Bronchial epithelial cell (primary cell): ENCODE measurements at places on chromosomes 7 and 10. TPM values are rescaled to one million over a fixed set of nuclear protein-coding genes. Genes with fewer than 3 reads are reported as not detected.

IFIT1B gene
- not detected in 2 replicates for total RNA-seq

DNA sequence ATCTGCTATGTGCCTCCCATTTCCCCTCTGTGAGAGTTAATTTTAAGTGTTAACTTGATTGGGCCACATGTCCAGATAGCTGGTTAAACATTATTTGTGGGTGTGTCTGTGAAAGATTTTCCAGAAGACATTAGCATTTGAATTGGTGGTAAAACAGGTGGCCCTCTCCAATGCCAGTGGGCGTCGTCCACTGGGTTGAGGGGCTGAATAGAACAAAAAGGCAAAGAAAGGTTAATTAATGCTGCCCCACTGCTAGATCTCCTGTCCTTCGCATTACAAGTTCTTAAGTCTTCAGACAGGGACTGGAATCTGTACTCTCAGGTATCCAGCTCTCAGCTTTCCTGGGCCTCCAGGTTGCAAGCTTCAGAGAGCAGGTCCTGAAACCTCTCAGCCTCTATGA, 1160.9 kb upstream of the LRRN3 start:
- DNase-seq = no peak

DNA sequence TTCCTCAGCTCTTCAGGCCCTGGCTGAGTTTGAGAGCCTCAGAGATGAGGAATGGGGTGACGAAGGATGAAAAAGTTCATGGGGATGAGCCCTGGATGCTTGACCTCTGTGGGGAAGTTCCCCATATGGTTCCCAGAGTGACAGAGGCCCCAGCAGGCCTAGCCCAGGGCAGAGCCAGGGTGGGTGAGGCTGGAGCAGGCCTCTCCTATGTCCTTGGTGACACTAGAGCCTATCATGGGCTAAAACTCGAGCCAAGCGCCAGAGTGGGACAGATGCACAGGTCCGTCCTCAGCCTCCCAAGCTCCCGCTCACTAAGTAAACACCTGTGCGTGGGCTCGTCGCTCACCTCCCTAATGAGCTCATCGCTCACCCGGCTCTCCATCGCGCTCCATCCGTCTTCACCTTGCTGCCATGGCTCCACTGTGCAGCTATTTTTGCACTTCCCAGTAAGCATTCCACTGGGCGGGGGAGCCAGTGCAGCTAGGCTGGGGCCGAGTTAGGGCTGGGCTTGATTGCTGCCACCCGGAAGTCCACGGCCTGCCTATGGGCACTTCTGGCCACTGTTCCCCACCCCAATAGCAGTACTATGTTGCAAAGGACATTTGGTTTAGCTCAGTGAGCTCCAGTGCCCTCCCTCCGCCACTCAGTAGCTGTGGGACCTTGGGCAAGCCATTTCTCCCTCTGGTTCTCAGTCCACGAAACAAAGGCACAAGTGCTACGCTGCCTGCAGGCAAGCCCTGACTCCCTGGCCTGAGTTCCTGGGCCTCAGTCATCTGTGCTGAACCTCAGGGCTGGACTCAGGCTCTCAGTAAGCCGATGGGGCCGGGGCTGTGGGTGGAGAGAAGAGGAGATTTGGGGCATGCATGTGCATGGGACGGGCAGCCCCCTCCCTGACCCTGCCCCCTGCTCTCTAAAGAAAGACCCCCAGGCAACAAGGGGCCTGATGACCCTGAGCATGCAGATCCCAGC, 117.3 kb upstream of the PCBD1 start:
- no peak for DNase-seq

ASB4 gene
- total RNA-seq = under 0.01 TPM in 1 of 2 replicates, not detected in the other

GRCh38 chr10:61503051-61503450, 49.9 kb upstream of the TMEM26 start:
- DNase-seq = peak; percentile 84

GRCh38 chr7:107989618-107990373, 13.2 kb downstream of the LAMB1 start:
- peak; percentile 36 for DNase-seq

FAM241B gene
- 2.6 and 4.6 TPM in 2 replicates for total RNA-seq

AKR1B15 gene
- under 0.01 and 0.13 TPM in 2 replicates for total RNA-seq

DNA sequence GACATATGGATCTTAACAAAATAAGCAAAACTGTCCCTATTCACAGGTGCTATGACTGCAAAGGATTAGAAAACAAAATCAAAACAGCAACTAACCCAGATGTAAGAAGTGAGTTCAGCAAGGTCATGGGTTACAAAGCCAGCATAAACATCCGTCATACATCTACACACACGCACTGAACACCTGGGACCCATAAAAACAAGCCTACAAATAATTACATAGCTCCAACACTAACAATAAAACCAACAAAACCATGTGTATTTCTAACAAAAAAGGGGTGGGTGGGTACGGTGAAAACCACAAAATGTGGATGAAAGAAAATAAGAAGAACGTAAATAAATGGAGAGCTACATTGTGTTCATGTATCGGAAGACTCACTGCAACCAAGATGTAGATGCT, 256.8 kb downstream of the ELFN1 start:
- DNase-seq = no peak

IFIT3 gene
- total RNA-seq = 0.13 and 0.26 TPM in 2 replicates

DNA sequence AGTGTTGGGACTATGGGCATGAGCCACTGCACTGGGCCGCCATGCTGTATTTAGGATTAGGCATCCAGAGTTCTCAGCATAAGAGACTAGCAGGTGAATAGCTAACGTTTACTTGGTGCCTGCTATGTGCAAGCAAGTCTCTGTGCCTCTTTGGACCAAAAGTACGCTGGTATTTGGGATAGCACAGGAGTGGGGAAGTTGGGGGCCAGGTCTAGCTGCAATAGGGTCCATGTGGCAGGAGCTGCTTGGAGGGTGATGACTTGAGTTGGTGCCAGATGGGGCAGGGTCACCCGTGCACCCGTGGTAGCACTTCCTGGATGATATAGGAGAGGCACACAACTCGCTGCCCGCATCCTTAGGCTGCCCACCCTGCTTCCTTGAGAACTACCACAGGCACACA, 22.4 kb downstream of the NACAD start:
- DNase-seq = no peak

DNA sequence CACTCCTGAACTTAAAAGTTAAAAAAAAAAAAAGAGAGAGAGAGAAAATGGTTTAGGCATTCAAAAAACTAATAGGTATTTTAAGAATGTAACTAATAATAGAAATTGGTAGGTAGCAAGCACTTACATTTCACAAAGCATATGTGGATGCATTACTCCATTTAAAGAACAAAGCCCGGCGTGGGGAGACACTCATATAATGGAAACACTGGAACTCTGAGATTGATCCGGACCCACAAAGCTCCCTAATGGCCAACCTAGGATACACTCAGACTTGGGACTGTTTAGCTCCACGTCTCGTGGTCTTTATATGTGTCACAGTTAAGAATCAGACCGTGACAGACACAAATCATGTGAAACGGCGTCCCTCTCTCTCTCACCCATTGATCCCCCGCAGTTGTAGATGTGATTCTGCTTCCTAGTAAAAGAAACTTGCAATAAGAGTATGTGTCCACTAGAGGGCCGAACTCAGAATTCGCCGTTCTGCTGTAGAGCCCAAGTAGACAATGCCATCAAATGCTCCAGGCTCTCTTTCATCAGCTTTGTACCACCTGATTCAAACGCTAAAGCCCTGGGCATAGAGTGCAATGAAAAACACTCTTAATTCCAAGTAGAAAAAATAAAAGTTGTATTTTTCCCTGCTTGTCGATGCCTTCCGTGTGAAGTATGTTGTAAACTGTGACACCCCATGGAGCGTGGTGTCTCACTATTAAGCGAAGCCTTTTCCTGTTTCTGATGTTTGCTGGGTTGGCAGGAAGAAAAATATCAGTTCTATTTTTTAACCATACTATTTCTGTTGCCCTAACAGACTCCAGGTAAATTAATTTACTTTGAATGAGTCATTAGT, 429.0 kb upstream of the MTPN start:
- peak; percentile 47 for DNase-seq

DNA sequence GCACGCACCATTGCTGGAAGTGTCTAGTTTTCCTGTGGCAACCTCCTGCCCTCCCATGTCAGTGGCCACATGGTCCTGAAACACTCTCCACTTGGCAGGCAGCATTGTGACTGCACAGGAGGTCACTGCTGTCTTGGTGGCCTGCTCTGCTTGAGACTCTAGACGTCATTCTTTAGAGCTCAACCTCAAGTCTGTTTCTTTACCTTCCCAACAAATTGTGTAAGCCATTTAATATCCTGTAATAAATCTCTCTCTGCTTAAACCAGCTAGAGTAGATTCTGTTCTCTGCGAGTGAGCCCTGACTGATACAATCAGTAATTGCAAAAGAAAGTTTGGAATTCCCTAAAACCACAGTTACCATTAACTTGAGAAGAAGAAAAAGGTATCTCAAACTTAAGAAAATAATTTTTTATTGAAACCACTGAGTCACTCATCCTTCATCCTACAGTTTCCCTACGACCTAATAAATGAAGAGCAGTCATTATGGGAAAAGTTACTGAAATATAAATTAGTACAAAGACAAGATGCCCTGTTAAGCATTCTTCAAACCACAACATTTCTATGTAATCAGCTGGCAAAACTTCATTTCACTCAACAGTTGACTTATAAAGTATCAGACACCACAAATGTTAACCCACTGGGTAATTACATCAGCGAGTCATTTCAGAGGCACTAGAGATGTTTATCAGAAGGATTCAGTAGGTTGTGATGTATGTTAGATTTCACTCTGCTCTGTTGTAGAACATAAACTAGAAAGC, 18.0 kb downstream of the SLC25A13 start:
- DNase-seq = peak; percentile 68

DNA sequence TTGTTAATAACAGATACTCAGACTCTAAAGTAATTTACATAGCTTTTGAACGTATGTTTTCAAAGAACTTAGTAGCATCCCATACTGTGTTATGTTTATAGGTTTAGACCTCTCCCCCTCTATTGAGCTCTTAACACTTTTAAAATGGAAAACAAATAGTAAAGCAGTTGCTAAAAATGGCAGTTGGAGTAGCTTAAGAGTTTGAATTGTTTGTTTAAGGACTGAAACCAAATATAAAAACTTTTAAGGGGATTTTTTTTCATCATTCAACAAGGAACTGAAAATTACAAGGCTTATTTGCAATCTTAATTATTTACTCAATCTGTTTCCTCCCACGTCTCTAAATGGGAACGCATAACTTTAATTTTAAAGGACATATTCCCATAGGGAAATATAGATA, 1.6 kb upstream of the SPAG6 start:
- no peak for DNase-seq

VOPP1 gene
- total RNA-seq = 41.6 and 97.9 TPM in 2 replicates

PCLO gene
- 0.79 and 3.8 TPM in 2 replicates for total RNA-seq

SPDYE11 gene
- not detected in 2 replicates for total RNA-seq

- DNase-seq = no peak
Observed at GRCh38 chr7:14988941-14989340, 86.4 kb upstream of the DGKB start.

GRCh38 chr7:93442478-93443224, 131.9 kb downstream of the CALCR start:
- peak; percentile 32 for DNase-seq

ZEB1 gene
- 2.6 and 3.3 TPM in 2 replicates for total RNA-seq

DNA sequence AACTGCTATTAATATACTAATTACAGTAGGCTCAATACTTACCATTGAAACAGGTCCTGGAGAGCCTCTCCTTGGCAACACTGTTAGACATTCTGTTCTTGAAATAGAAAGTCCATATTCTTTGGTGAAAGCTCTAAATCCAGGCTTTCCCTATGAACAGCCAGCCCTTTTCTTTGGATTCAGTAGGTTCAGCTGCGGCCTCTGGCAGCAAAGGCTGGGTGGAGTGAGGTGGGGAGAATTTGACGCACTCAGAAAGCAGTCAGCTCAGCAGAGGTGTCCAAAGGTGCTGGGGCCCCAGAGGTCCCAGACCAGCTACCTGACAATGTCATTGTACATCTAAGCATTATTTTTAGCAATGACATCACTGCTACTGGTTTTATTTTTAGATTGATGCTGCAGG, 146.1 kb downstream of the GRK5 start:
- no peak for DNase-seq

- DNase-seq = no peak
Observed at GRCh38 chr7:101453617-101454016, 90.9 kb downstream of the COL26A1 start.

GRCh38 chr10:123998197-123999141, 94.9 kb downstream of the CHST15 start:
- DNase-seq = no peak

DNA sequence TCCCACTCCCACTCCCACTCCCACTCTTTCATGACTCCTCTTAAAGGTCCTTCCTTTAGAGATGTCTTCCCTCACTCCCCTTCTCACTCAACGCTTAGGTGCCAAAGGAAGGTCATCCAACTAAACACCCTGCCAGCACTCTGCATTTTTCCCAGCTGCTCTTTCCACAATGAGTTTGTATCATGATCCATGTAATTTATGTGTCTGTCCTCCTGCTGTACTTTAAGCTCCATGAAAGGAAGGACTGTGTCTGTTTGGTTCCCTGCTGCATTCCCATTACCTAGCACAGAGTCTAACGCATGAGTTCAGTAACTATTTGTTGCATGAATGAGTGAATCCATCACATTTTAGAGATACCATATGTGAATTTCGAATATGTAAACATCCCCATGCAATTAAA, 252.7 kb downstream of the KIF20B start:
- DNase-seq = no peak

- DNase-seq = no peak
Observed at GRCh38 chr7:36278620-36279172, 111.0 kb upstream of the ANLN start.

GRCh38 chr7:151038951-151039849, 9.1 kb upstream of the ASIC3 start:
- DNase-seq = peak; percentile 87

DNA sequence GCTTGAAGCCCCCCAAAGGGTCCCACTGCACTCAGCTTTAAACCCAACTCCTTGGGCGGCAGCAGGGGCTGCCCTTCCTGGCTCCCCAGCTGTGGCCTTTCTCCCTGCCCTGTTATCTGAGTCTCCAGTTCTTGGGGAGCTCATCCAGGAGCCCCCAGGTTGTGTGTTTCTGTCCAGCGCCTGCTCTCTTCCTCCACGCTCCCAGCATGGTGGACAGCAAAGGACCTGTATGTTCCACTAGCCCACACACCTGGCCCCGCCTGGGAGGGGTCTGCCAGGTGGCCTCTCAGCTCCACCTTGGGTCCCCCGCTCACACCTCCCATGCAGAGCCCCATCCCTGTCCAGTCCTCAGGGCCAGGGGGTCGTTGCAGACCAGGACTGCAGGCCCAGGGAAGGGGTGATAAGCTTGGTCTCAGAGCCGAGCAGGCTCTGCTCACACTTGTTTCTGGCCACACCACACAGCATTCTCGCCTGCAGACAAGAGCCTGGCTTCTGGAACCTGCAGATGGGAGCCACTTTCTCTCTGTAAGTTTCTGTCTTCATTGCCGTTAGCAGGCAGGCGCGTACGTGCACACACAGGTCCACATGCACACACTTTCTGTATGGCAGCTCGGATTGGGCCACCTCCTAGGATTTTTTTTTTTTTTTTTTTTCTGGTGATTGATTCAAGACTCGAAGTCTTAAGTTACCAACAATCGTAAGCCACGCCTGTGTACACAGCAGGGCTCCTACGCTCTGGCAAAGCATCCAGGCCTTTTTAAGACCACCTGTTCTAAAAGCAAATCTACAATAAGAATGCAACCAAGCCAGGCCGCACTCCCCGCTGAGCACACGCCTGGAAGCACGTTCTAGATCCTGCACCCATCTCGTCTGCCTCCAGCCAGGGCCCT, 104.6 kb downstream of the CYTH3 start:
- peak; percentile 33 for DNase-seq
